ENCODE measurements at places on chromosomes 16 and 17. TPM values are rescaled to one million over a fixed set of nuclear protein-coding genes. Genes with fewer than 3 reads are reported as not detected.

Gene TNFRSF13B
- total RNA-seq = not detected

Gene CMTM2
- total RNA-seq = not detected

Gene SLC7A5
- 758 TPM for total RNA-seq

Gene SLC46A1
- 19.5 TPM for total RNA-seq

Gene PIRT
- total RNA-seq = not detected

Gene TMEM114
- not detected for total RNA-seq
